ENCODE measurements at places on chromosomes 7 and 10.

GRCh38 chr7:97280950-97281349 lies 163.5 kb downstream of the SDHAF3 start:
- DNase-seq: no peak

DNA sequence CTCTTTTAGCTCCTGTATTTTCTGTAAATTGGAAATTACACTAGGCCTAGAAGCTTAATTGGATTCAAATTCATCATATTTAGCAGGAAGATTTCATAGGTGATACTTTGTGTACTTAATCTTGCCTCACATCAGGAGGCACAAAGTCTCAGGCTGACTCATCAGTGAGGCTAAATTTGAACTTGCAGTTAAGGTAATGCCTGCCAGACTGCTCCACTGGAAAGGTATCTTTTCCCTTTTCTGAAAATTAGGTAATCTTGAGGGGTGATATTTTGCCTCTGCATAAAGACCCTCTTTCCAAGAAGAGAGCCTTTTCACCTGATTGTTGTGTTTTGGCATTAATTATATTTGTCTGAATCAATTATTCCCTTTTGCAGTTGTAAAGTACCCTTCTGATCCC lies 14.6 kb downstream of the PPIA start:
- DNase-seq: no peak

DNA sequence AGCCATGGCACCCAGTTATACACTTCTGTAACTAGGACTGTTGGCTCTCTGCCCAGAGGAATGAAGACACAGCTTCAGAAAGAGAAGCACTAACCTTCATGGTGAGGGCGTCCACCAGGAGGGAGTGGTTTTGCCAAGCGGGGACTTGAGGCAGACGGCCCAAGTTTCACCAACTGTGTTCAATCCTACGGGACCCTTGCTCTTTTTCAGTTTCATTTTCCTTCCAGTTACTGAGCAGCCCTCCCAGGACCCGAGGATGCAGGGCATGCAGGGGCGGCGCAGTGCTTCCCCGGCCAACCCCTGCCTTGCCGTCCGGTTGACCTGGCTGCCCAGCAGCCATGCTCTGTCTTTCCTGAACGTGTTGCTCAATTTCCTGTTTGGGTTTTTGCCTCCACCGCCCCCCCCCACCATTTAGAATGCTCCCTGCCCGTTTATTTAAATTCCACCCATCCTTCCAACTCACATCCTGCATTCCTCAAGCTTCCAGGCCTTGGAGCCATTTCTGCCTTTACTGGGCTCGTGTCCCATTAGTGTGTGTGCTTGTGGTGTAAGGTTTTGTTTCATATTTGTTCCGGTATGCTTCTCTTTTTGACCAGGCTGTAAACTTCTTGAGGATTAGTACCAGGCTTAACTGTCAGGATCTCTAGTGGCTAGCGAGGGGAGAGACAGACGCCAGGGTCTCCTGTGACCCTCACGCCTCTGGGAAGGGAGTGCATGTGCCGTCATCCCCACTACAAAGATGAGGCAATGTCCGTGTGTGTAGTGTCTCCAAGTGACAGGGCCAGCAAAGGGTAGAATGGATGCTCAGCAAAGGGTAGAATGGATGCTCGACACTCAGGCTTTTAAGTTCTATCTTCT lies 31.6 kb downstream of the IL15RA start:
- no peak for DNase-seq

DNA sequence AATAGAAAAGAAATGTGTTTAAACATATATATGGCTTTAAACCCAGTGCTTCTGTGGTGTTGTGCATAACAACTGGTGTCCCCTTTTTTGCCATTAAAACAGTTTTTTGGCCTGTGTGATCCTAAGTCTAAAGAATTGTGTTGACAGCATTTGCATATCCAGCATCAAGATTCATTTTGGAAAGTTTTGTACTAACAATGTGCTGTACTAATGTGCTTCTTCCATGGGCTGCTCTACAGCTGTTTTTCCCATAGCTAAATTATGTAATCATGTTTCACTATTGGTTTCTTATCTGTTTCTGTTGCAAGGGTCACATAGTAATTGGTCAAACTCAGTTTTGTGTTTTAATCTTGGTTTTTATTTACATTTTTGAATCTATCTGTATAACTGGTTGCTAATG lies 5.5 kb downstream of the CNNM2 start:
- DNase-seq: no peak

Measured in NCI-H2171 (cell line).